ENCODE measurements at places on chromosomes 6 and 20.

DNA sequence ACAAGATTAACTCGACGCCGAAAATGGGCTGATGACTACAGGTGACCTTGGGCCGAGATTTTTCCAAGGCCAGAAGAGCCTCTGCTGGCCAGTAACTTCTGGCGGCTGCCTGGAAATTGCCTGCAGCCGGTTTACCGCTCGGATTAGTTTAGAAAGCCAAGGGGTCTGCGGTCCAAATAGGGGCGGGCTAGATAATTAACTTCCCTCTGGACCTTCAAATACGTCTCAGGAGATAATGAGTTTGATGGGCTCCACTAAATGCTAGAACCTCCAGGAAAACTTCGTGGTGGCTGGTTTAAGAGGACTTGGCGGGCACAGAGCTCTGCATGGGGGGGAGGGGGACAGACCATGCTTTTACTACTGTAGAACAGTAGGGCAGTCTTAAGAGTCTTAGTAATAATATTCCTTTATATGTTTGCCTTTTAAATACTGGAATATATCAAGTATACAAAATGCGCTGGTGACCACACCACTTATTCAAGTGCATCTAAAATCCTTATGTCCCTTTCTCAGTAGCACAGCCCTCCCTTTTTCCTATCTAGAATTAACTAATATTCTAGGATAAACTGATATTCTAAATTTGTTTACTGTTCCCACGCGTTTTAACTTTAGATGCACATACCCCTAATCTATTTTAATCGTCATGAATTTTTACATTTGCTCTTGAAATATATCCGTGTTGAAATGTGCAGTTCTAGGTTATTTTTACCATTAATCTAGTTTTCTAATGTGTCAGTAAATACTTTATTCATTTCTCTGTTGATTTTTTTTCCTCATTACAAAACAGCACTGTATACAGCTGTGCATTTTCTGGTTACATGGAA is 107.5 kb upstream of the PRSS16 start:
- no peak for DNase-seq

DNA sequence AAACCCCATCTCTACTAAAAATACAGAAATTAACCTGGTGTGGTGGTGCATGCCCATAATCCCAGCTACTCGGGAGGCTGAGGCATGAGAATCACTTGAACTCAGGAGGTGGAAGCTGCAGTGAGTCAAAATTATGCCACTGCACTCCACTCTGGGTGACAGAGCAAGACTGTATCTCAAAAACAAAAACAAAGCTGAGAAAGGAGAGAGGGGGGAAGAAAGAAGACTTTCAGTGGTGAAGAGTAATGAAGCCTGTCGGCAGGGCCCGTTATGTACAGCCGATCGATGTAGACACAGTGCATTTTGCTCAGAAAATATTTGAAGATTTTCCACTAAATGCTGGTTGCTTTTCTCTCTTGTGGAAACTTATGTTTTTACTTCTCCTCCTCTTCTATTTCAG is 13.8 kb downstream of the VAPB start:
- no peak for DNase-seq

- DNase-seq, result no peak
Observed at GRCh38 chr20:2109425-2110210, 8.0 kb downstream of the STK35 start.

GRCh38 chr6:21219241-21219640 is 374.3 kb upstream of the SOX4 start:
- no peak for DNase-seq

DNA sequence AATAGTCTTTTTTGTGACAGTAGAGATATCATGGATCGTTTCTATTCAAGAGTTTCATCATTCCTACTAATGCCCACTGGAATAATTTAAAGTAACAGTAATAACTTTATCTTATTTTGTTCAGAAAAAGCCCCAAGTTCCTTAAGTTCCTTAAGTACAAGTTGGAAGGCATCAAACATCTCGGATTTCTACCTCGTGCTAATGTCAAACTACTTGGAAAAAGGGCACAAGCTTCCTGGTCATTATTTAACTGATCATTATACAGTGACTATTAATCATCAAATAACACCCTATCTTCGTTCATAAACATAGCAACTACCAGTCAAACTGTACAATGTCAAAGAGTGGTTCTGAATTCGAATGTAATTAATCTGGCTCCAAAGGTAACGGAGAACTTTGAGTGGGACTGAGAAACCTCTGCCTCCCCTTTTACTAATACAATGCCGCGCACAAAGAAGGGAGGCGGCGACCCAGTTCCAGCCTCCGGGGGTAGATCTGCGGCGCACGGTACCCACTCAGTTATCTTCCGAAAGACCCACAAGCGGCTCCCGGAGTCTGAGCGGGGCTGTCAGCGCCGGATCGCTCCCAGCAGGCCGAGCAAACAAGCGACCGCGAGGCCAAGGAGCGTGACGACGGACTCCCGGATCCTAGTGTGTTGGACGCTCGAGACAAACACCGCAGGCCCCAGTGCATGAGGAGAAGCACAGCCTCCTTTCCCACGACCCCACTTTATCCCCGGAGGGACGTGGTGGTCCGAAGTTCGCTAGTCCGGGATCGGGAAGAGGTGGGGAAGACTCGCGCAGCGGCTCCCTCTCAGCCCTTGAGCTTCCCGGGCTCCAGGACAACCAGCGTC is 716 bp downstream of the SHPRH start:
- DNase-seq, result peak; percentile 44

- DNase-seq, result no peak
Observed at GRCh38 chr6:129565811-129566210, 144.2 kb downstream of the ARHGAP18 start.

DNA sequence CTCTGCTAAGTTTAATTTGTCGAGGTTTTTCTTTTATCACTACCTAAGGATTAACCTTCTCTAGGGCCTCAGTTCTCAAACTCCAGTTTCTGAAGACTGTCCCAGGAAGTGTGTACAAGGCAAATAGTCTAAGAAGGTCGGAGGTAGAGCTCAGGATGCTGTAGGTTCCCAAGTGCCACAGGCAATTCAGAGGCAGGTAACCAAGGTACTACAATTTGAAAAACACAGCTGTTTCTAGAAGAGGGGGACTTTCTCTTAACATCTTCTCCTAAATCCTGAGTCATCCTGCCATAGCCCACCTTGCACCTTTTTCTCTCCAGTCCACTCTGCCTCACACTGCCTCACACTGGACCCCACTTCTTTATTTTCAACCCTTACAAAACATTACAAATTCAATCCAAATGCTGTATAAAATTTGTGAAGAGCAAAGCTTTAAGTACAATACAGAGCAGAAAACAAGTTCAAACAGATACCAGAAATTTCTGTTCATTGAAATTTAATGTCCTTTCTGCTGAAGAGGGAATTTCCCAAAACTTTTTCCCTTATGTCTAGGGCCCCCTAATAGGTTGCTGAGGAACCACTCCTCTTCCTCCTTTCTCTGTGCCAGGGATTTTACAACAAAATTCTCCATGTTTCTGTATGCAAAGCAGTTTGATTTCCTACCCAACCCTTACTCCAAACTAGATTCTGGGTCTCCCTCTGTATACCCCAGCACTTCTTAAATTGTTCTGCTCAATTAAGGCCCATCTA is 43.0 kb downstream of the FRK start:
- DNase-seq, result no peak

DNA sequence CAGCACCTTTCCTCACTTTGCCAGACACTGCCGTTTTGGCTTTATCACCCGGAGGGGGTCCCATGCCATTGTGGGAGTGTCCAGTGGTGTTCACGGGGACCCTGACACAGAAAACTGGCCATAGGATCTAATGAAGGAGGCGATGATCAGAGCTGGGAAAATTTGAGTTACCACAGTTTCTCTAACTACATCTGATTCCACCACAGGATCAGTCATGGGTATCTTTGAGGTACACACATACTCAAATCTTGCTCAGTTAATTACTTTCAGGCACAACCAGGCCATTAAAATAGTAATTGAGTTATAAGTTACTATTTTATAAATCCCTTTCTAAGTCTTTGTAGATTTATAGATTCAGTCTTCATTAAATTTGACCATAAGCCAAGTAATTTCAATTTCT is 215.1 kb downstream of the PRL start:
- DNase-seq, result no peak

GRCh38 chr6:135440087-135440792 is 57.3 kb downstream of the AHI1 start:
- DNase-seq, result no peak

- no peak for DNase-seq
Observed at GRCh38 chr6:33652002-33652401, 30.9 kb downstream of the ITPR3 start.

- no peak for DNase-seq
Observed at GRCh38 chr6:149331871-149332270, 14.4 kb downstream of the TAB2 start.

DNA sequence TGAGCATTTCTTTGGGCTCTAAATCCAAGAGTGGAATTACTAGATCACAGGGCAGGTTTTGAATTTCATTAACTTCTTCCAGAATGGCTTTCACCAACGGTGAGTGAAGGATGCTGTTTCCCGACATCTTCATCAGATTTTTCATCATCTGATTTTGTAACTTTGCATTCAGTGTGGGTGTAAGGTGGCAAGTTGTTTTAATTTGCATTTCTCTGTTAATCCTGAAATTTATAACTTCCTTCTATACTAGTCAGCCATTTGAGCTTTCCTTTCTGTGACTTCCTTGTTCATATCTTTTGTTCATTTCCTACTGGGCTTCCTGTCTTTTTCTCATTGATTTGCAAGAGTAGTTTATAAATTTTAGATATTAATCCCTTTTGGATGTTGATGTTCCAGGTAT is 18.7 kb upstream of the HCK start:
- DNase-seq, result no peak

GRCh38 chr20:10848810-10849370 is 175.1 kb upstream of the JAG1 start:
- no peak for DNase-seq

DNA sequence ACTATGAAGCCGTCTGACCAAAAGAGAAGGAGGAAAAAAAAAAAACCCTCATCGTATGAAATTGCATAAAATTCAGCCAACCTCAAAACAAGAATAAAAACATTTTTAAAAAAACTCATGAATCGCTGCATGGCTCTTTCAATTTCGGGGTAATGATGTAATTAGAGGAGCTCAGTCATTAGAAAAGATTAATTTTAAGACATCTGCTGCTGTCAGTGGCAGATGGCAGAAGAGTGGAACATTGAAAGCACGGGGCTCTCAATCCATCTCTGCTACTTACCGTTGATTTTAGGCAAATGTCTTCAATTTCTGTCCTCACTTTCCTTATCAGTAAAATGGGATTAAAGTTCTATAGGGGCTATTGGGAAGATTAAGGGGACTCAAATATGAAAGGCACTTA is 79.1 kb downstream of the EYA2 start:
- DNase-seq, result no peak

DNA sequence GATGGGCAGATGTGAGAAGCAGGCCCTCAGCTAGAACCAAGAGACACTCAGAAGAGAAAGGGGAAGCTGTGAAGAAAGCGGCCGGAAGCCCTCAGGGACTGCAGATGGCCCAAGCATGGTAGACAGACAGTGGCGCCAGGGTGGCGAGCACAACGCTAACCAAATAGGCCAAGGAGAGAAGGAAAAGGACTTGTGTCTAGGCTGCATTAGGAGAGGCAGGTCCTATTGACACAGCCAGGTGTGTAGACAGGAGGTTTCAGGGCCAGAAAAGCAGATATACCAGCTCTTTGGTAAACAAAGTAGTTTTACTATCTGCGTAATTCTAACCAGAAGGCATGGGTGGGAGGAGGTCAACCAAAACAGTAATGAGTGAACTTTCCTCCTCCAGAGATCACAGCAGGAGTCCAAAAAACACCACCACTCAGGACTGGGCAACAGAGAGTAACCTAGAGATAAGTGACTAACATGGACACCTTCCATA is 15.8 kb upstream of the MAP7 start:
- no peak for DNase-seq

- DNase-seq, result no peak
Observed at GRCh38 chr6:72654071-72654621, 32.3 kb downstream of the KCNQ5 start.

GRCh38 chr6:41939848-41940758 is 1.5 kb downstream of the CCND3 start:
- no peak for DNase-seq

GRCh38 chr6:134534708-134535149 is 216.8 kb upstream of the SGK1 start:
- DNase-seq, result no peak

DNA sequence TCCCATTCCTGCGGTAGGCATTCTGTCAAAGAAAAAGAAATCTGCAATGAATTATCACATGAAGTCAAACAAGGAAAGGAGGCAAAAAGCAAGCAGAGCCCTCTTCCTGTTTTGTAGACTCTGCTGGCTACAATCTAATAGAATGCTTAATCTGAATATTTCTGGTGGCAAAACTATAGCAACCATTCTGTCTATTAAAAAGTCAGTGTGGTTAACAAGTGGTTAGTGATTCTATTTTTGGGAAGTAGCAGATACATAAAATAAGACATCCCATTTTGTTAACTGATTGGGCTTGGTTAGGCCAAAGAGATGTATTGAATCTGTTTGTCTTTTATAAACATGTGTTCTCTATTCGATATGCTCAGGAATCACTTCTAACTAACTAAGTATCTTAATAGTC is 442.3 kb downstream of the CDC5L start:
- DNase-seq, result no peak

GRCh38 chr6:50936277-50936681 is 117.6 kb downstream of the TFAP2B start:
- DNase-seq, result no peak

DNA sequence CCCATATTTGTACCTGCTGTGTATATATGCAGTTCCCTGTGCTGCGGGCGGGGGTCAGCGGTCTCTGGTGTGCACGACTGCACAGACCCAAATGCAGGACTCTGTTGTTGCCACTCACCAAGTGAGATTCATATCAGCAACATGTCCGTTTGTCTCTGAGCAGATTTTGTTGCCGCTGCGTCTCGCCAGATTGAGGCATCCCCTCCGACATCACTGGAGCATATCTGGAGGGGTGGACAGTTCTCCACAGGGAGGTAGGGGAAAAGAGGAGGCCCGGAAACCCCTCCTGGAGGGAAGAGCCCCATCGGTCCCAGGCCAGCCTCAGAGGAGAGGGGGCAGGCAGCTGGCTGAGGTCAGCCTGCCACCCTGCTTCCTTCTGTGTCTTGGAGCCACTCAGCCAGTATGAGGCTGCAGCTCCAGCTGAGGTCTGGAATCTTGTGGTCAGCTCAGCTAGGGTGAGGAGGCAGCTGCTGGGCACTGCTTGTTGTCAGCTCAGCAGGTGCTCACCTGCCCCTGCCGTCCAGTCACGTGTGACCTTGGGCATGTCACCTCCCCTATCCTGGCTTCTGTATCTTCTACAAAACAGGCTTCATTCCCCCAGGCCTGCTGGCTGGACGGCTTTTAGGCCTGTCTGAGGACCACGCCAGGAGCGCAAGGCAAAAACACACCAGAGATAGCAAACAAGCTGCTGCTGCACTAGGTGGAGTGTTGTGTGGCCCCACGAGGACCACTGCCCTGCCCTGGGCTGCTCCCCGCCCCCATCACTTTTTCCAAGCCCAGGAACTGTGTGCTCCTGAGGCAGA is 47.1 kb downstream of the HNF4A start:
- no peak for DNase-seq

- DNase-seq, result no peak
Observed at GRCh38 chr6:131251590-131252199, 116.4 kb downstream of the AKAP7 start.

- DNase-seq, result no peak
Observed at GRCh38 chr6:106579281-106579680, 50.0 kb downstream of the RTN4IP1 start.

GRCh38 chr6:69866770-69867638 is 648 bp downstream of the COL19A1 start:
- DNase-seq, result peak; percentile 81
